ENCODE measurements at places on chromosomes 3 and 15. TPM values are rescaled to one million over a fixed set of nuclear protein-coding genes. Genes with fewer than 3 reads are reported as not detected.
A peak's percentile ranks its signal among the peaks of the same experiment; 100 is the strongest.

HEMK1 gene
- total RNA-seq = 97.1 TPM

DNA sequence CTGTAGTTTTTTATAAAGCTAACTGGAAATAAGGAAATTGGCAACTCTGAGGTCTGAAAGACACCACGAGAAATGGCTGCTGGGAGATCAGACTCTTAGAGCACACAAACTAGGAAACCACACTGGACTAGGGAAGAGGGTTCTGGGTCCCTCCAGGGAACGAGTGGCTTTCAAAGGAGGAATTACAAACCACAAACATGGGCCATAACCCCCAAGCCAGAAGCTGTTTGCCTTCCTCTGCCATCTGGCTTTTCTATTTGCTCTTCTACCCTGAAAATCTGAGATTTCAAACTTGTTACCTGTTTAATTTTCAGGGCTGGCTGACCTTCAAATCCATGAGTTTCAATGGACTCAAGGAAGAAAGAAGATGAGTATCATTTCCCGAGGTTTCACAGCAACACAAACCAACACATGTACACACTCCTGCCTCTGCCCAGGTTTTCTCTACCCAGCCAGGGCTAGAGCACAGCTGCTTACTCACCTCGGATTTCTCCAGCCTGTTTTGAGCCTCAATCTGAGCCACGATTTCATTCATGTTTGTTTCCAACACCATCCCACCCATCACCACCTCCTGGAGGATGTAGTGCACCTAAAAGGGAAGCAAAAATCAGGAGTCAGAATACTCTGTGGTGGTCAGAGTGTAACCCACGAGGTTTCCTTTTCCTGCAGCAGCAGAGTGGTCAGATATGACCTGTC is 22.6 kb upstream of the ANPEP start:
- DNase-seq = no peak

SCN5A gene
- 0.52 TPM for total RNA-seq

- DNase-seq = no peak
These were observed 15.7 kb upstream of the ARID3B start for GRCh38 chr15:74525309-74525708.

DNA sequence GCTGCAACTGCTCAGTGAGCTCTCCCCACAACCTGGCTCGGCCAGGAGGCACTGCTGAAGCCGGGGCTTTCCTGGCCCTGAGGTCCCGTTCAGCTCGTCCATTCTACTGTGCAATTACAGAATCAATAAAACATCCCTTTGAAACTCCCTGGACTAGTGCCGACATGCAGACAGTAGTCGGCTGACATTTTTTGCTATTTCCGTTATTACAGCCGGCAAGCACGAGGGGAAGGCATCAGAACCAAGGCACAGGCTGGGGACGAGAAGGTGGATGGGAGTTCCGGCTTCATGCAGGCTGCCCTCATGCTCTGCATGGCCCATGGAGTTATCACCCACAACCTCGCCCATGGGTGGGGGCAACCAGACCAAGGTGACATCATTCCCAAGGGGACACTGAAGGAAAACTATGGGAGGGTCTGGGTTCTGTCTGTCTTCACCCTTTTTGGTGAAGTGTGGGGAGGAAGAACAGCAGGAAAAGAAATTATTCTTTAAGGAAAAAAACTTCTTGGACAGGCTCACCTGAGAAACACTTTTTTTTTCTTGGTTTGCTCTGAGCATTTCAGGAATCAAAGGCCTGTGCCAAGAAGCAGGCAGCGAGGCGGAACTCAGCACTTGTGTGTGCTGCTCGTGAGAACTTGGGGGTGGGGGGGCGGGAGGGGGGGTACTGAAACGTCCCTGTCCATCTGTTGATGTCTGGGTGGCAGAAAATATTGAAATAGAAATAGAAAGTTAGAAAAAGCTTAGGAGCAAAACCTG is 154.5 kb downstream of the FOXP1 start:
- no peak for DNase-seq

- no peak for DNase-seq
These were observed 26.5 kb upstream of the ACTC1 start for GRCh38 chr15:34821831-34822230.

GRCh38 chr15:31128919-31129768 is 27.6 kb upstream of the TRPM1 start:
- DNase-seq = peak; percentile 86

DNA sequence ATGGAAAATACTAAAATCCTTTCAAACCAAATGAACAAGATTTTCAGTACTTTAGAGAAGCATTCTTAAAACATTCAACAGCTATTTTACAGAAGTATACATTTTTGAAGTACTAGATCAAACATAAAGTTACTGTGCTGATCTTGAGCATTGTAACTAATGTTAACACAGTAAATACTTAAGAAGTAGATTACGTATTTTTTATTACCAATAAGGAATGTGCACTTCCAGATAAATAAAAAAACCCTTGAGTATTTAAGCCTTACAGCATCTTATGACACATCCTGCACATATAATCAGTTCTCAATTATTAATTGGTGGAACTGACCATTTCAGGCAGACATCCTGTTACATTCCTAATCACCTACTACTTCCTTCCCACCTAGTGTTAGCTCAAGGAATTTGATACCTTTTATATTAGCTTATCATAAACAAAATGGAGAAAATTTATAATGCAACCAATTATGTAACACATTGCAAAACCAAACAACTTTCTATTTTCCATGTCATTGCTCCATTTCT is 32.8 kb downstream of the COPS2 start:
- DNase-seq = no peak

COLQ gene
- 2.9 TPM for total RNA-seq

- DNase-seq = no peak
These were observed 13.4 kb upstream of the GHSR start for GRCh38 chr3:172461530-172462138.

DNA sequence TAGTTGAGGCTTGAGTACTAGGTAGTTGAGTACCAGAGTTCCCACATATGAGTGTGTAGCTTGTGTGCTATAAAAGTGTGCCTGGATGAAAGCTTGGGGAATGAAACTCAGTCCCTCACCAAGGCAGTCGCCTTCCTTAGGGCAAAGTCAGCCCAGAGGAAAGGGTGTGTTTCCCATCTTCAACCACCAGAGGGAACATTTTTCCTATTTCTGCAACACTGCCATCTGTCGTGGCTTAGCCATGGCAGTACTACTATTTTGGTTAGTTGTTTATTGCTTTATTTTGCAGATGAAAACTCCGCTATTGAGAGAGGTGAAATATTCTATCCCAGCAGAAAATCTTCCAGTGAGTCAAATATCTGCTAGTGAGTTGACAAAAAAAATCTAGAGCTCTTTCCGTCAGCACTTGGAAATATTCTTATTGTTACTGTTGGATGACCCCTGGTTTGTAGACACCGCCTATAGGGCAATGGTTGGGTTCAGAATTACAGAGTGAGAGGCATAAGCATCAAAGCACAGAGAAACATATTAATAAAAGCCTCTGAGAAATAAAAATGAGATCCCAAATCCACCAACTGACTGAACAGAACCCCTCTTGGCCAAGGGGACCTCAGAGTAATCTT is 239.9 kb downstream of the CPNE4 start:
- DNase-seq = peak; percentile 24

DNA sequence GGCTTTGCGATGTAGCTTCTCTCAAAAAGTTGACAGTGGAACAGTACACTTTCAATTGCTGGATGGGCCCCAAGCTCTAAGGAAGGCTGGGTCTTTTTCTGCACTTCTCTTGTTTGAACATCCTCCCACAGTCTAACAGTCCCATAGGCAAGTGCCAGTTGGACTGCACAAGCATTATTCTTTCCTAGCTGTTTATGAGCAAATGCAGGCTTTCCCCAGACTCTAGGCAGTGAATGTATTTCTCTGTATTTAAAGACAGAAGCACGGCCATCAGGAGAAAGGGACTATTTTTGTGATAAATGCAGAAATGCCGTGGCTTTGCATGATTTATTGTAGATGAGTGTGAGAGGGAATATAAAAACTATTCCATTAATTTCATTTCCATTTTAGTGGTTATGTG is 539.3 kb upstream of the LMCD1 start:
- DNase-seq = no peak

DUOX1 gene
- total RNA-seq = not detected

PDE12 gene
- total RNA-seq = 29.9 TPM

GRCh38 chr3:24069045-24069444 is 124.0 kb downstream of the NR1D2 start:
- no peak for DNase-seq

SPINK8 gene
- total RNA-seq = not detected

DNA sequence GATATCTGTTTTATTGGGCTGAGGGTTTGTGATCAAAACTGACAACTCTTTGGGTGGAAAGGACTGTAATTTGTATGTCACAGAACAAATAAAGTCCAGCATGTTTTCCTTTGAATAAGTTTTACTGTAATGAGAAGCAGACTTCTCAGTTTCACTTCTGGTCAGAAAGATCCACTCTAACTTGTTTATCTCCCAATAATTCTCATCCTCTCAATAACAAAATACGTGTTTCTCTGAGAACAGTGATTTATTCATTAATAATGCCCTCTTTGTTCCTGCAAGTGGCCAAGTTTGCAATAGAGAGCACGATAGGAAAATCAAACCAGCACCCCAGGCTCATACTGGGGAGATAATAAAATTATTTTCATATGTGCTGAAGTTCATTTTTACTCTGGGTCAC is 190.6 kb downstream of the CNTN3 start:
- no peak for DNase-seq

GRCh38 chr3:55717481-55717880 is 230.4 kb upstream of the WNT5A start:
- no peak for DNase-seq

Measured in activated CD8-positive, alpha-beta T cell treated with anti-CD3 and anti-CD28 coated beads for 36 hours (primary cell).